SHP77 (cell line): ENCODE measurements at places on chromosomes 13 and 19.

DNA sequence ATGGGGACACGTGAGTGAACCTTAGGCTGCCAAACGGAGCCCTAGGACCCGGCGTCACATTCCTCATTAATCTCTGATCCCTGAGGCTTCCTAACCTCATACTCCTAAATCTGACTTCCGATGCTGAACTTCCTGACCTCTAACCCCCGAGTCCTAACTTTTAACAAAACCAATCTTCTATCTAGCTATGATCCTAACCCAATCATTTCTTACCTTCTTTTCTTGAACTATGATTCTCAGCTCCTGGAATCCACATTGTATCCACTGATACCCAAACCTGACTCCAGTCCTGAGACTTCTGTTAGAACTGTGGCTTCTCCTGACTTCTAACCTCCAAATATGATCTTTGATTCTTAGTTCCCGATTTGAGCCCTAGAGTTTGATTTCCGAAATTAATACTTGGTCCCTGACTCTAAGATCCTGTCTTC, 447 bp downstream of the NFKBIB start:
- no peak for DNase-seq

DNA sequence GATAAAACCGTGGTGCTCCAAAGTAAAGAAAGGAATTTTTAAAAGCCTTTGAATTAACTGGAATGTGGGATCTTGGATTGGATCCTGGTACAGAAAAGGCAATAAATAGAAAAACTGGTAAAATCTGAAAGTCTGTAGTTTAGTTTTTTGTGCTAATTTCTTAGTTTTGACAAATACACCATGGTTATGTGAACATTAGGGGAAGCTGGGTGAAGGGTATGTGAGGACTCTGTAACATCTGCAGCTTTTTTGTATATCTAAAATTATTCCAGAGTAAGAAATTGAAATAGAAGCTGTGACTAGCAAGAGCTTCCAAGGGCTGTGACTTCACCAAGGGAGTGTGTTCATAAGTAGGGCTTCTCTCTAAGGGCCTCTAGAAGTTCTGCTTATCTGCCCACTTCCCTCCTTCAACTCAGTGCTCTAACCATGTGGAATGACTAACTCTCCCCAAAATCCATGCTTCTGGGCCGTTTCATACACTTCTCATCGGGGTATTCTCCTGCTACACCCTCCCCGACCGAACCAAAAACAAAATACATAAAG, 26.5 kb downstream of the ARHGAP35 start:
- no peak for DNase-seq

- no peak for DNase-seq
Measured at GRCh38 chr19:18173054-18173571, 500 bp upstream of the IFI30 start.

GRCh38 chr13:97224544-97225300, 2.6 kb downstream of the MBNL2 start:
- DNase-seq: peak; percentile 46

GRCh38 chr19:32336259-32337083, 8.9 kb upstream of the ZNF507 start:
- no peak for DNase-seq

GRCh38 chr13:47835470-47836228, 165.4 kb downstream of the SUCLA2 start:
- no peak for DNase-seq

GRCh38 chr19:3605770-3606169, 905 bp downstream of the TBXA2R start:
- no peak for DNase-seq

DNA sequence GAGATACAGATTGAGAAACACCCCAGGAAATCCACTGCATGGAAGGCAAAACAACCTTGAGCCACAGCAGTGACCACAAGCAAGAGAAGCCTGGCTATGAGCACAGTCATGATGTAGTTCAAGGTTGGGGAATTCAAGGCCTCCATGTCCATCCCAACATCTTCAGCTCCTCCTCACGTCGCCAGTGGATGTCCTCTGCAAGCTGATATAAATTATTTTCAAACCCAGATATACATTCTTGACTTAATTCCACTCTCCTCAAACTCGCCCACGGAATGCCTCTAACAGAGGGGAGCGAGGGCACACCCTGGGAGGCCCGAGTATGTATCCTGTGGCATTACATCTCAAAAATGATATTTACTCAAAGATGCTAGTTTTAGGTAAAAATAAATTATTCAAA, 105.5 kb downstream of the SHISA2 start:
- no peak for DNase-seq

DNA sequence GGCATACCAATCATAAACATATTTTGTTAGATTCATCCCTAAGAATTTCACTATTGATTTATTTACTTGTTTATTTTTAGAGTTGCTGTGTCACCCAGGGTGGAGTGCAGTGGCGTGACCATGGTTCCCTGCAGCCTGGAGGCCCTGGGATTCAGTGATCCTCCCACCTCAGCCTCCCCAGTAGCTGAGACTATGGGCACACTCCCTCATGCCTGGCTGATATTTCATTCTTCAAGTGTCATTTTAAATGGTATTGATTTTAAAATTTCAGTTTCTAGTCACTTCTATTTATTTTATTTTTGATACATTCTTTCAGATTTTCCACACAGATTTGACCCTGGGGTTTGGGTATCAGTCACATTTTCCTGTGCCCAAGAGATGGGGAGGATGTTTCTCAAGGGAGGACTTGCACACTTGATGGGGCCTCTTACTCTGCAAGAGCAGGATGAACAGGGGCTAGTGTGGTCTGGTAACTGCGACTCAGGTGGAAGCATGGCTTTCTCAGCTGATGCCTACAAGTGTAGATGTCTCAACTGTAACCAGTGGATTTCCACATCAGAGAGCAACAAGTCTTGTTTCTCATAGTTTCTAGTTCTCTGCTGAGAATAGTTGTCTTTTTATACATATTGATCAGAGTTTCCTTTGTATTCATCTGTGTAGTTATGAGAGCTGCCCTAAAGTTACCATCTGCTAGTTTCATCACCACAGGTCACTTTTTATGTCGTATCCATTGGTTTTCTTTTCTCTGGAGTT, 40.2 kb downstream of the CCNE1 start:
- DNase-seq: no peak

GRCh38 chr19:35851213-35852028, 883 bp downstream of the NPHS1 start:
- DNase-seq: no peak

DNA sequence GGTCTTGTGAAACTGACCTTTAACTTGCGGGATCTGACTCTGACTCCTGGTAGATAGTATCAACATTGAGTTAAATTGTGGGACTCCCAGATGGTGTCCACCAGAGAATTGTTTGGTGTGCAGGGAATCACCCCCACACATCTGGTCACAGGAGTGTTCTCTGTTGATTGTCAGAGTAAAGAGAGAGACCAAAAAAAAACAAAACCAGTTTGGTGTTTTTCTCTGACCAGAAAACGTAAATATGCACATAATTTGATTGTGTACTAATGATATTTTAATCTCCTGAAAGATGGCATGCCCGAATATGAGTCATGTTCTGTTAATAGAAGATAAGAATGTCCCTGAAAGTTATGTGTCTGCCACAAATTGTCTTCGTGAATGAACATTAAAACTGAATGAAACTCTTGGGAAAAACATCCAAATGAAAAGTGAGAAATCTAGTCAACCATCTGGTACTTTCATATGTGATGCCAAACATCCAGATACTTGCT, 118.5 kb upstream of the GPC6 start:
- DNase-seq: no peak

- no peak for DNase-seq
Measured at GRCh38 chr19:21430675-21431074, 33.7 kb downstream of the ZNF493 start.

DNA sequence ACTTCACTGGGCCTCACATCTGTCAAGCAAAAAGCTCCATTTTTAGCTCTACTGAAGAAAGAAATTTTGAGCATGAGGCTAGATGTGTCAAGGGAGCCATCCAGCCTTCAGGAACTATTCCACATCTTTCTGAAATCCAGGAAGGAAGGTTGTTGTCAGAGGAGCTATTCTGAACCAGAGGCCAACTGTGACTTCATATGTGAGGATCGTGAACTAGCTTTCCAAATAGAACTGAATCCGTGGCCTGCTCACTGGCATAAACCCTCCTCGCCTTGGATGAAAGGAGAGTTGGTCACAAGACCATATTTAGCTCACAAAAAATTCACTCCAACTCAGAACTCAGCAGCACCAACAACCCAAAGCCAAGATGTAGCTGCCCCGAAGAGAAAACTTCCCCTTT, 195.8 kb downstream of the FOXO1 start:
- DNase-seq: no peak

GRCh38 chr13:63438951-63439350, 2023.3 kb upstream of the PCDH20 start:
- DNase-seq: no peak

GRCh38 chr19:33110137-33110910, 21.6 kb upstream of the WDR88 start:
- DNase-seq: no peak

- DNase-seq: no peak
Measured at GRCh38 chr19:39643591-39643990, 12.1 kb upstream of the LGALS16 start.

- DNase-seq: no peak
Measured at GRCh38 chr19:46449228-46449627, 20.5 kb upstream of the PNMA8C start.

DNA sequence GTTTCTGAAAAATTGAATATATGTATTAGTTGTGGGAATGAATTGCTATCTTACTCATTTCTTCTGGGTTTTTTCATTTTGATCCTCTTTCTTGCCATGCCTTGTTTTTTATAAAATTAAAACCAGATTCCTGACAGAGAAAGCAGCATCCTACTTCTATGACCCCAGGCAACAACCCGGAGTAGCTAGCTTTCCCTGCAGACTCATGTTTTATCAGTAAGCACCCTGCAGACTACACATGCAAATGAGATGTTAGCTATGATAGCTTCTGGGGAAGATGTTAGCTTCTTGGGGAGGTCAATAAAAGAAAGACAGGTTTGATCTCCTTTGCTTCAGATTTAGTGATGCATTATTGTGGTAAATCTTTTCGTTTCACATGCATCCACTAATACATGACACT, 1598.6 kb downstream of the SLITRK5 start:
- no peak for DNase-seq

- no peak for DNase-seq
Measured at GRCh38 chr13:38262211-38262610, 87.4 kb upstream of the UFM1 start.

DNA sequence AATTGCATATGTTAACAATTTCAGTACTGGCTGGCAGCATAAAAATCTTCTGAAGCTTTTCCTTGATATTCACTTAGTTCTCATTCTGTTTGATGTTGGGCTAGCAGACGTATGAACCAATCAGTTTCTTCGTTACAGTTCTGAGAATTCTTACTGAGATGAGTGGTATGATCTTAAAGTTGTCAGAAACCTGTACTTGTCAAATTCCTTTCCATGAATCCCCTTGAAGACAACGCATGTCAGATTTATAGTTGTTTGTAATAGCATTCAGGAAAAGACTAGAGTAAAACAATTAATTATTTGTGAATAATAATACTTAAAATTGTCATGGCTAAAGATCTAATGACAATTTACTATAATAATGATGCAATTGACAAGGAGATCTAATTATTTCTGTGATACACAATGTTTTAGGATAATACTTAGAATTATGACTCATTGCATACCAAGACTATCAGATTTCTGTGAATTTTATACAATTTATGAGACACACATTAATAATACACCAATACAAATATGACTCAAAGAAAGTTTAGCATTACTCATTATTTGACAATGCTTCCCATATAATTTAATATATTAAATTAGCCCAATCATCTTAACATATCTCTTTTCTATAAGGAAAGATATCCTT, 447.2 kb downstream of the RFC3 start:
- DNase-seq: no peak

- no peak for DNase-seq
Measured at GRCh38 chr13:30752201-30752797, 17.0 kb downstream of the ALOX5AP start.

DNA sequence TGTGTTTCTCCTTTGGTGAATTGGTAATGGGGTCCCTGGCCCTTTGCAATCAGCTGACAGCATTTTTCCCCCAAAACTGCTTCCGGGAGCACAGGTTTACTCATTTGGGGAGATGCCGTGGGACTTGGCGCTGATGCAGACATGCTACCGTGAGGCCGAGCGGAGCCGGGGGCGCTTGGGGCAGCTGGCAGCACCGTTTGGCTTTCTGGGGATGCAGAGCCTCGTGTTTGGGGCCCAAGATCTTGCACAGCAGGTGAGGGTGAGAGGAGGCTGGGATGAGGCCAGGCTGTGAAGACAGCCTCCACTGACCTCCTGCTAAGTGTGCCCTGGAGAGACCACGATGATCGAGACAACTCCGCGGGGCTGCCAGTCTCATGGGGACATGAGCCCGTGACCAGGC, 13.4 kb upstream of the COLGALT1 start:
- DNase-seq: no peak

GRCh38 chr13:45594764-45595163, 20.8 kb downstream of the ERICH6B start:
- no peak for DNase-seq

DNA sequence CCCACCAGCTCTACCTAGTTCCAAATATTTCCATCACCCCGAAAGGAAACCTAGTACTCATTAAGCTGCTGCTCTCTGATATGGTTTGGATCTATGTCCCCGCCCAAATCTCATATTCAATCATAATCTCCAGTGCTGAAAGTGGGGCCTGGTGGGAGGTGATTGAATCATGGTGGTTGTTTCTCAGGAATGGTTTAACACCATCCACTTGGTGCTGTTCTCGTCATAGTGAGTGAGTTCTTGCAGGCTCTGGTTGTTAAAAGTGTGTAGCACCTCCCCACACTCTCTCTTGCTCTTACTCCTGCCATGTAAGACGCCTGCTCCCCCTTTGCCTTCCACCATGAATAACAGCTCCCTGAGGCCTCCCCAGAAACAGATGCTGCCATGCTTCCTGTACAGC, 43.4 kb upstream of the MED4 start:
- no peak for DNase-seq

DNA sequence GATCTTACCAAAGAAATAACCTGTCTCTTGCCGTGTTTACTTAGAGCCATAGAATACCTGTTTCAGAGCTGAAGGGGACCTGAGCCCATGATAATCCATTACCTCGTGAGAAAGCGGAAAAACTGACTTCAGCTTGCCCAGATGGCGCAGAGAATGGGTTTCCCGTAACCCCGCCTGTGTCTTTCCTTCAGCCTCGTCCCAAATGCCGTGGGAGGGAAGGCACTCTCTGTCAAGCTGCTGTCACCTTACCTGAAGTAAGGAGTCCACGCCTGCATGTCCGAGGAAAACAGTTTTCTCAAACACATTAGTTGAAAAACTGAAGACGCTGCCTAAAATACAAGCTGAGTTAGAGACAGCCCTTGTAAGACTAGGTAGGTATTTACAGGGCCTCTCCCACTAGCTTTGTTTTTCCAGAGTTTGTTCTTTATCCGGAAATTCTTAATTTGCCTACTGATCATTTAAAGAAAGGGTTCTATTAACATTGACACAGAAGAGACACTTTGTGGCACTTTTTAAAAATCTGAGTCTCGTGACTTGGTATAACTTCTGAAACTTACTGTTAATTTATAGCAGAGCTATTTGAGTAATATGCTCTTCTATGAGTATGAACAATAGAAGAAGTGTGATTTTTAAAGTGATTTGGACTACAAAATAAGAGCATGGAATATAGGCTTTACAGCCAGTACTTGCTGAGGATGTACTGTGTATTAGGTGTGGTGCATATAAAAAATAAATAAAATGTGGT, 1.3 kb upstream of the INTS6 start:
- peak; percentile 14 for DNase-seq
